NCI-H1417 (cell line): ENCODE measurements at places on chromosomes 12 and 14.

DNA sequence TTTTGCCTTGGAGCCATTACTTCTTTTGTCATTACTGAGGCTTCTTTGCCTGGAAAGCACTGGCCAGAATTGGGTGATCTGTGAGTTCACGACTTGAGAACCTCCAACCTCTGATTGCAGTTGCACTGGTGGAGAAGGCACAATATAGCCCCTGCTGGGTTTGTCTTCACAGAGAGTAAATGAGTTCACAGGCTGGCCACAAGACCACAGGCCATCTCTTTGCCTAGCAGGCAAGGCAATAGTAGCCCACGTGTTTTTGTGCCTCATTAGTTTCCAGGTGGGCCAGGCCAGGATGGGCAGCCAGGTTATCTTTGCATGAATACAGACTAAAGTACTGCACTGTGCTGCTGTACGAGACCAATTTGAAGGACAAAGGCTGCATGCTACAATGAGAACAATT, 468.8 kb downstream of the NRXN3 start:
- no peak for DNase-seq

DNA sequence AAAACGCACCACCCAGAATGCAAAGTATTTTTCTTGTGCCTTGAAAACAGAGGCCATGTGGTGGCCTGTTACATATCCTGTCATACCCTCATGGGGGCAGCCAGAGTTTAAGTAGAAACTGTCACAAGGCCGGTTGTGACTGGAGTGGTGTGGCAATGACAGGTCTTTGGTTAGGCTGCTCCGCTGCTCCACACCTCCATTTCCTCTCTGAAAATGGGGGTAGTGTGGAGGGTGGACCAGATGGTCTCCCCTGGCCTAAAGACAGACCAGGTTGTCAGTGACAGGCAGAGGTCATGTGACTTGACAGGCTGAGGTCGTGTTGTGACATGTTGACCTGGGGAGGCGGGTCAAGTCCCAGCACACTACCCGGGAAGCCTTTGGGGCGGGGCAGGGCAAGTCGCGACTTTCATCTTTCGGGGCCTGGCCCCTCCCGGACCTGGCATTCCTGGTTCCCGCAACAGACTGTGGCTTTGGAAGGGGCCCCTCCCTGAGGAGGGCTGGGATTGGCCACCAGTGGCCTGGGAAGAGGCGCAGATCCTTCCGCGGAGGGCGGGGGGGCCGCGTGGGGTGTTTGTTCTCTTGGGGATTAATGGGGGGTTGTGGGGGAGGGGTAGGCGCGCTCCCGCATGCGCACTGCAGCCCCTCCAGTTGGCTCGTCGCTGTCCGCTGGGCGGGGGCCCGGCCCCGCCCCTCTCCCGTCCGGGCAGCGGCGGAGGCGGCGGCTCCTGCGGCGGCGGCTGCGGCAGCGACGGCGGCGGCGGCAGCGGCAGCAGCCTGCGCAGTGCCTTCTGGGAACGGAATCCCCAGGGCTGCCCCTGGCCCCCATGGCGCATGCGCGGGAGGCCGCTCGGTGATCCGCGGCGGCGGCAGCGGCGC, at the start of gene MBD6:
MBD6 (plus strand) TSS at position 814 of the 876 bp plus-strand sequence. CDS start 1,480 bp downstream, outside the sequence.
- peak; percentile 93 for DNase-seq

DNA sequence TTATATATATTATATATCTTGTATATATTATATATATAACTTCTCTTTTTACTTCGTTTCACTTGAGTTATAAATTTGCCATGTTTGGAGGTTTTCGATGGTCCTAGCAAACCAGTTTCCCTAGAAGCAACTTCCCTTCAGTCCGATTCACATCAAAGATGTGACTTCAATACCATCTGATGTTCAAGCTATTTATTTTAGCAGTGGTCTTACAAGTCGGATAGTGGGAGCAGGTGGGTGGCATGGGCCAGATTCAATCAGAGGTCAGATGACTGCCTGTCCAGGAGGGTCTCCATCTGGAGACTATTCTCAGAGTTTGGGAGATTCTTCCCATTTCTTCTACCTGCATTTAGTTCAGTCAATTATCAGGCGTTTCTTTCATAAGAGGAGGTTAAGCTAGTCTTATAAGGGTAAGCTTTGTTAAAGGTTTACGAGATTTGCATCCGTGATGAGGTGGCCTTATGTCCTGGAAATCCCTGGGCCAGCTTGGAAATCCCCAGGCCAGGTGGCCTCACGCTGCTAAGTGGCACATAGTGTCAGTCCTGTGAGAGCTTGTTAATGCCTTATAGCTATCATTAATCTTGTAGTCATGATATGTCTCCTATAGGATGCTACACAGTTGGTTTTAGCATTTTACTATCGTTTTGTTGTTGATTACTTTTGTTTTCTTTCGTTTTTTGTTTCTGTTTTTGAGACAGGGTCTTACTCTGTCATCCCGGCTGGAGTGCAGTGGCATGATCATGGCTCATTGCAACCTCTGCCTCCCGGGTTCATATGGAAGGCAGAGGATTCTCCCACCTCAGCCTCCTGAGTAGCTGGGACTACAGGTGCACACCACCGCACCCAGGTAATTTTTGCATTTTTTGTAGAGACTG, 145.8 kb downstream of the BICD1 start:
- no peak for DNase-seq

DNA sequence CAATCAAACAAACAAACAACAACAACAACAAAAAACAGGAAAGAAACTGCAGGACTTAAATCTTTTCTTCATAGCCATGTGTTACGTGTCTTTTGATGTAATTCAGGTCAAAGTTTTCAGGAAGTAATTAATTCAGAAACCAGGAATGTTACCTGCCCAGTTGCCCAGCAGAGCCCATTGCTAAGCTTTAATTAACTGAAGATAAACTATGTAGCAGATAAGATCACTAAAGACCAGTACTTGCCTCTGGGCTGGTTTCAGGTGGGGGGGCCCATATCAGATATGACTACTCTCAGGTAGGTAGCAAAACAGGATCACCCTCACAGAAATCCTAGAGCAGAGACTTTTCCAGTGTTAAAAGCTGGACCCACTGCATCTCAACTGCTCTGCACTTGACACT, 69.2 kb downstream of the LIN7A start:
- DNase-seq: no peak

DNA sequence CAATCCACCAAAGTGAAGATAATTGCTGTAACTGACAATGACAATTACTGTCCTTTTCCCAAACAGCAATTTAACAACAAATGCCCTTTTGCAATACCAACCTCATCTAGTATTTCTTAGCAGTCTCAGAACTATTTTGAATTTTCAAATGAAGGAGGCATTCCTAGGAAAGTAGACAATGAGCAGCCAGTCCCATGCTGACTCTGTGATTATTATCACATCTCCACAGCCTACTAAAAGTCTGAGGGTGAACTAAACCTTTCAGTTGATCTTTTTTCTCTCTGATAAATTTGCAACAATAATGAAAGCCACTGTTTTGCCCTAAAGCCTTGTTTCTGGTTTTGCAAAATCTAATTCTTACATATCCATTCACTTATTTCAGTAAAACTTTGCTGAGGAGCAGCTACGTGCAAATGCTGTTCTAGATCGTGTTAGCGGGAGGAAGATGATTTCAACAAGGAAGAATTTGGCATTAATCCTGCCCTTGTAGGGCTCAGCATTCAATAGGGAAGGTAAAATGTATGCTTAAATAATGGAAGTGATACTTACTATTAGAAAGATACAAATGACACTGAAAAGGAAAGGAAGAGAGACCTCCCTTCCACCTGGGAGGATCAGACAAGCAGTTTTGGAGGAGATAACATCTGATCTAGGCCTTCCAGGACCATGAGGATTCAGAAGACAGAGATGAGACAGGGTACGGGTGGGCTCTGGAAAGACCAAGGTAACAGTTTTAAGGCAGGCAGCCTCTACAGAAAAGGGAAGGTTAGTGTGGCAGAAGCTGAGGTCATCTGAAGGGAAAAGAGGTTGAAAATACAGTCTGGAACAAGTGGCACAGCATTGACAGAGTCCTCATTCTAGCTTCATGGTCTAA, 47.4 kb downstream of the SLC38A1 start:
- no peak for DNase-seq

- peak; percentile 27 for DNase-seq
These were observed 723.1 kb upstream of the TBX3 start for GRCh38 chr12:115407036-115407435.

DNA sequence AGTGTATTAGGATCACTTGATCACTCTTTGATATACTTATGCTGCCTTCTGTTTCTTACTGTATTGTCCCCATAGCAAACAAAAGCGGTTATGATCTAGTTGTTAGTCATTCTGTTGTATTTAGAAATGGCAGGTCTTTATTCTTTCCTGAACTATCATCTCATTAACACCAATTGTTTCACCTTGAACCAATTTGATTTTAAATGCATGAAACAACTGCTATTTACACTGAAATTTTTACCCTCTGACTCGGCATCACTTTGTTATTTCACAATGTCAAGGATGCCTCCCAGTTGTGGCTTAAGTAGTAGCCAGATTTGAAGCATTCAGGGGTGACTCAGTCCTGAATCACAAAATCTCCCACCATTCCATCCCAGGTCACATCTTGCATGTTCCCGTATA, 303.5 kb downstream of the EGLN3 start:
- DNase-seq: no peak

DNA sequence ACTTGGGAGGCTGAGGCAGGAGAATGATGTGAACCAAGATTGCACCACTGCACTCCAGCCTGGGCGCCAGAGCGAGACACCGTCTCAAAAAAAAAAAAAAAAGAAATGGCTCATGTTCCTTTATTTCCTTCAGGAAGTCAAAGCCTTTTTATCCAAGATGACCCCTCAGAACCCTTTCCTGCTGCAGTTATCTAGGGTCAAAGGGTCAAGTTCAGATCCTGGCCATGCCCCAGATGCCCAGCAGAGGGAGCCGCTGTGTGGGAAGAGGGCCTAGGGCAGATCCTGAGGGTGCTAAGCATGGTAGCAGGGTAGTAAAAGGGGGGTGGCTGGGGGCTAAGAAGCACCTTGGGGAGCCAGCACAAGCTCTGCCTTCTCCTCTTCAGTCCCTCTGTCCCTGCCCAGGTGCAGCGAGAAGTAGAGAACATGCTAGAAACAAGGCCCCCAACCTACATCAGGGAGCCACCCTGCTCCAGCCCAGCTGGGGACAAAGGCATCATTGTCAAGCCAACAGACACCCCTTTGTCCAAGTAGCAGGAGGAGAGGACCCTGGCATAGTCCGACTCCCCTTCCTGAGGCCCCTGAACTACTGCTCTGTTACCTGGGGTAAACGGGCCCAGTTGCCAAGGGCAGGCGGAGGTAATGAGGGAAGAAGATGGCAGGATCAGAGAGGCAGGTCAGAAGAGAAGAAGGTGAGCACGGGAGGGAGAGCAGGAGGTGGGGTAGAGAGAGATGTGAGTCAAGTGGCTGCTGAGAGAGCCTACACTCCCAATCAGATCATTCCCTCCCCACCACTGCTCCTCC, 6.5 kb downstream of the NFE2 start:
- peak; percentile 41 for DNase-seq

GRCh38 chr12:91902860-91903683, 242.6 kb downstream of the BTG1 start:
- no peak for DNase-seq

DNA sequence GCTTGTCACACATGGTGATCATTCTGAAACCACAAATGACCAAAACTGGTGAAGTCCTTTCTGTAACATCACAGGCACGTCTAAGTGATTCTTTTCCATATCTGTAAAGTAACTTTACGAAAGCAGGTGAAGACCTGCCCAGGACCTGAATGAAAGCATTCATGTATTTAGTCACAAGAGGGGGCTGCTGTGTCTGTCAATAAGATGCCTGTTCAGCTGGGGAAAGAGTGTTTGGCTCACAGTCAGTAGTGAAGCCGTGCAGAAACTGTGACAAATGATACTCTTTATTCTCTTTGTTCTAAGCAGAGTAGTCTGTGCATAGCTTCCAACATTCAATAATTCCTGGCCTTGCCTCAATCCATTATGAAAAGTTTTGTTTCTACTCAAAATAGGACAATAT, 373.5 kb upstream of the OR4E1 start:
- DNase-seq: no peak

GRCh38 chr14:75881994-75882393, 99.8 kb downstream of the TGFB3 start:
- no peak for DNase-seq

DNA sequence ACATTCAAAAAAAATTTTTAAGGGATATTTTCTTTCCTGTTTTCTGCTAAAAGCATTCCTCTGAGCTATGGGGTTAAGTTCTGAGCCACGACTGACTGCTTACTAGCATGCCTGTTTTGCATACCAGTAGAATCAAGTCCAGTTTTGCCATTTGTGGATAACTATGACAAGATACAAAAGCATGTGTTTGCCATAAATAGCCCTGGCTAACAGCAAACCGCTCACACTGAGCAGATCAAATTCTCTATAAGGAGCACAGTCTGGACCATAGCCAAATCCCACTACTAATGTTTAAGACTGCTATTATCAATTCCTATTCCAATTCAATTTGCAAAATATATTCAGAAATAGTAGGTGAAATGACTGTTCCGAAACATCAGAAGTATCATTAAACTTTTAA, 3.2 kb downstream of the CFL2 start:
- DNase-seq: no peak

GRCh38 chr12:5138845-5139244, 95.2 kb downstream of the KCNA5 start:
- no peak for DNase-seq

DNA sequence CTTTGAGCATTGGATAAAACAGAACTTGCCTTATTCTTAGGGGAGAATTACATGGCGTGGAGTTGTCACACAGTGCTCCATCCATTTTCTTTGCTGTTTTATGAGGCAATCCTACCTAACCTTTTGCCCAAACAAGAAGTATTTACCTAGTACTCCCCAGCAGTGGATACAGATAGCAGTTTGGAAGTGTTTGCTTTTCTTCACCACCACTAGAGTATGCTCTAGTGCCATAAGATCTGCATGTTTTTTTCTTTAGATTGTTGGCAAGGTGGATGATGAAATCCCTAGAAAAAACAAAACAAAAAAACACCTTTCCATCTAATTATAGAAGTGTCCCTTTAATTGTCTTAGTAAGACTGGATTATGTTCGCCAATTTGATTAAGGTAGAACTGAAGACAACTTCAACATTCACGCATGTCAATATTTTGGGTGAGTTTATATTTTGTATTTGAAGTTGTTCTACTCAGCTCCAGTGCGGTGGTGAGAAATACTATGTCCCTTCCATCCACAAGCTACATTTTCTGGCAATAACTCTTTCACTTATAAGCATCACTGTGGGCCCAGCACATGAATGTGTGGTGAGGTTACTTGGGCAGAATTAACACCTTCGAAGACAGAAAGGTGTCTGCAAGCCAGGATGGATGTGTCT, 23.6 kb upstream of the TMEM260 start:
- peak; percentile 54 for DNase-seq
